Left ventricle myocardium superior (tissue), 1 donor: ENCODE measurements at places on chromosomes 2 and 18. TPM values are rescaled to one million over a fixed set of nuclear protein-coding genes. Genes with fewer than 3 reads are reported as not detected.
A peak's percentile ranks its signal among the peaks of the same experiment; 100 is the strongest.

- DNase-seq, result no peak
Measured at GRCh38 chr18:74257083-74257482, 34.7 kb downstream of the CYB5A start.

DNA sequence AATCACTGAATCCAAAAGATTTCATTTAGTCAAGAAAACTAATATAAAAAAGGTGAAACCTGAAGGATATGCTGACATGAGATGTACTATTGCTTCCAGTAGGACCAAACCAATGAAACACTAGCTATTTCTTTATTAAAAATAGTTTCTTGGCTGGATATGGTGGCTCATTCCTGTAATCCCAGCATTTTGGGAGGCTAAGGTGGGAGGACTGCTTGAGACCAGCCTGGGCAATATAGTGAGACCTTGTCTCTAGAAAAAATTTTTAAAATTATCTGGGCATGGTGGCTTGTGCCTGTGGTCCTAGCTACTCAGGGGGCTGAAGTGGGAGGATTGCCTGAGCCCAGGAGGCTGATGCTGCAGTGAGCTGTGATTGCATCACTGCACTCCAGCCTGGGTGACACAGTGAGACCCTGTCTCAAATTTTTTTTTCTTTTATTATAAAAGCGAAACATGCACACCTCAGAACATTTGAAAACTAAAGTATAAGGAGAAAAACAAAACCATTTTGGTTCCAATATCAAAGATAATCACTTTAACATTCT, 266.2 kb downstream of the TGIF1 start:
- DNase-seq, result no peak

- DNase-seq, result no peak
Measured at GRCh38 chr18:11960743-11961380, 20.4 kb upstream of the IMPA2 start.

GRCh38 chr2:190947141-190947540, 66.5 kb downstream of the GLS start:
- no peak for DNase-seq

- no peak for DNase-seq
Measured at GRCh38 chr2:226971084-226971483, 135.2 kb downstream of the RHBDD1 start.

- DNase-seq, result no peak
Measured at GRCh38 chr2:159209341-159210306, 76.9 kb downstream of the WDSUB1 start.

GRCh38 chr18:64614446-64614845, 465.6 kb upstream of the LINC00305 start:
- no peak for DNase-seq

DNA sequence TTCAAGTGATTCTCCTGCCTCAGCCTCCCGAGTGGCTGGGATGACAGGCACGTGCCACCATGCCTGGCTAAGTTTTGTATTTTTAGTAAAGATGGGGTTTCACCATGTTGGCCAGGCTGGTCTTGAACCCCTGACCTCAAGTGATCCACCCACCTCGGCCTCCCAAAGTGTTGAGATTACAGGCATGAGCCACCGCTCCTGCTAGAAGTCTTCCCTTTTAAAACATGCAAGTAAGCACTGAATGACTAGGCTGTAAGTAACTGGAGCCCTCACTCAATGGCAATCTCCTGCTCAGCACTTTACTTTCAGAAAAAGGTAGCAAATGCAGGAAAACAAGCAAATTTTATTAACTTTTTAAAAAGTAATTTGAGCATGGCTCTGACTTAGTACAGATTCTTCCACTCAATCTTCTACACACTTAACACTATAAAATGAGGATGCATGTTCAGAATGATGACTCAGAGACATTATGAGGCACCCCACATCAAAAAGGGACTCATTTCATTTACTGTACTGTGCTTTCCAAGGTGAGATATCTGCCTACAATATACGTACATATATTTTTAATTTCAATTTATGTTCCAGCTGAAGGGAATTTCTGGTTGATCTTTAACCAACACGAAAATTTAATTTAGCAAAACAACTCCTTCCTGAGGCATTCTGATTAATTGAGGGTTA, 6.6 kb upstream of the NCK2 start:
- DNase-seq, result no peak

DNA sequence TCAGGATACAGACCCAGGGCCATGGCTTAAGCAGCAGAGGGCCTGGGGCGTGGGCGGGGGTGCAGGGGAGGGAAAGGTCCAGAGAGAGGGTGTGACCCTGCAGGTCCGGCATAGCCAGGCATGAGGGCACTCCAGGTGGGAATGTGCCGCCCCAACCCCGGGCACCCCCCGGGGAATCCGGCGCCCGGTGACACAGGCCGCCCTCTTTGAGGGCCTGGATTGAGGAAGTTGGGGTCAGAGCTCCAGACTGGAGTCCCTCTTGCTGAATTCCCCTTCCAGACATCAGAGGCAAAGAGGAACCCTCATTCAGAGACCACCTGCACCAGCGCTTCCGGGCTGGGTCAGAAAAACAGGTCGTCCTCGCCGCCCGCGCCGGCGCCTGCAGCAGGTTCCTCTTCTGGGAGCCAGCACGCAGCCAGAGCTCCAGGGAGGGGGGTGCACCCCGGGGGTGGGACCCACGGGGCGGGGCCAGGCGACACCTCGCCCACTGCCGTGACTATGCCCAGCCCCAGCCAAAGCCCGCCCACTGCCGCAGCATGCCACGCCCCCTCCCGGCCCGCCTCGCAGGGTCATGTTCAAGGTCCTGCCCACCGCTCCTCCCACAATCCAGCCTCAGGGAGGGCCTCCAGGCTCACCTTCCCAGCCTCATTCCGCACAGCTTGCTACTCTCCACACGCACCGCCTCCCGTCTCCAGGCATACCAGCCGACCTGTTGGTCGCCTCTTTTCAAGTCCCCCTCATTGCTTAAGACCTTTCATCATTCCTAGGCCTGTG, 98.3 kb upstream of the ID2 start:
- DNase-seq, result peak; percentile 97

GRCh38 chr2:201906777-201907562, 100.6 kb downstream of the CDK15 start:
- peak; percentile 37 for DNase-seq

GRCh38 chr2:11748018-11748860, 1.8 kb downstream of the LPIN1 start:
- no peak for DNase-seq

DNA sequence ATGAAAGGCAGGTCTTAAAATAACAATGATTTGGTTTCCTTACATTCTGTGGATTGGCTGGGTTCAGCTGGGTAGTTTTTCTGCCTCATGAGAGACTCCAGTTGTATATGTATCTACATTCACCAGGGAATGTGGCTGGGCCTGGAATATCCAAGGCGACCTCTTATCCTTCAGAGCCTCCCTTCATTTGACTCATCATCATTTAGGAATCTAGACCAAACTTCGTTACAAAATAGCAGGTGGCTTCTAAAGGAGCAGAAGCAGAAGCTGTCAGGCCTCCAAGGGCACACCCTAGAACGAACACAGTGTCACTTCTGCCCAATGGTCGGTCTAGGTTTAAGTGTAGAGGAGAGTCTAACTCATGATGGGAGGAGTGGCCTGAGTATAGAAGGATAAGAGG, 204.2 kb downstream of the EN1 start:
- DNase-seq, result no peak

DNA sequence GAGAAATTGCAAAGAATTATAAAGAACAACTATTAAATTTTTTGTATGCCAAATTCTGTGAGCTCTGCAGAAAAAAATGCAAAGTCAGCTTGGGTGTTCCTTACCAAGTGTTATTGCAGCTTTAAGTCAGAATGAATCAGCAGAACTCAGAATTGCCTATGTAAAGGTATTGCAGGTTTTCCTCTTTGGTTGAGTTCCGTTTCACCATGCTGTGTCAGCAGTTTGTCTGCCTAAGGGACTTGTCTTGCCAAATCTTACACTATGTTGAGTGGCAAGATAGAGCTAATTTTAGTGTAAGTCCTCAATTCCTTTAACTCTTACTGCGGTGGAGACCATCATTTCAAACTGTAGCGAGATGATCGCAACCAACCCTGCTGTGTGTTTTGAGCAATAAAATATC, 38.8 kb downstream of the ADAM23 start:
- DNase-seq, result no peak

- DNase-seq, result no peak
Measured at GRCh38 chr2:160566717-160567116, 73.1 kb upstream of the RBMS1 start.

DNA sequence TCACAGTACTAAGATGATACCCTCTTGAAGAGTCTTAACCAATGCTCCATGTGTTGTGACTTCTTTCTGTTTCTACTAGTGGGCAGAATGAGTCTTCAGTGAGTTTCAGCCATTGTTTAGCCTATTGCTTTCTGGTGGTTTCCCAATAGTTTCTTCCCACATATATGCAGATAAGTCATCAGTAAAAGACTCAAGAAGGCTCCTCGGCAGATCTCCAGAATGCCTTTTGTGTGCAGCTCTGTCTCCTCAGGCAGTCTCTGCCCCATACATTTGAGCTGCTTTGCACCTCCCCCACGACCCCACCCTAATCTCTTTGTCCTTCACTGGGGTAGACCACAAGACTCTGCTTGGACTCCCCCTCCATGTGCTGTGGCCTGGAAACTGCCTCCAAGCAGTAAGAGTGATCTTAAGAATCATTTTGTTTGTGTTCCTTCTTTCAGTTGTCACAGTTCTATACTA, 71.6 kb upstream of the CHRNA1 start:
- DNase-seq, result no peak

DNA sequence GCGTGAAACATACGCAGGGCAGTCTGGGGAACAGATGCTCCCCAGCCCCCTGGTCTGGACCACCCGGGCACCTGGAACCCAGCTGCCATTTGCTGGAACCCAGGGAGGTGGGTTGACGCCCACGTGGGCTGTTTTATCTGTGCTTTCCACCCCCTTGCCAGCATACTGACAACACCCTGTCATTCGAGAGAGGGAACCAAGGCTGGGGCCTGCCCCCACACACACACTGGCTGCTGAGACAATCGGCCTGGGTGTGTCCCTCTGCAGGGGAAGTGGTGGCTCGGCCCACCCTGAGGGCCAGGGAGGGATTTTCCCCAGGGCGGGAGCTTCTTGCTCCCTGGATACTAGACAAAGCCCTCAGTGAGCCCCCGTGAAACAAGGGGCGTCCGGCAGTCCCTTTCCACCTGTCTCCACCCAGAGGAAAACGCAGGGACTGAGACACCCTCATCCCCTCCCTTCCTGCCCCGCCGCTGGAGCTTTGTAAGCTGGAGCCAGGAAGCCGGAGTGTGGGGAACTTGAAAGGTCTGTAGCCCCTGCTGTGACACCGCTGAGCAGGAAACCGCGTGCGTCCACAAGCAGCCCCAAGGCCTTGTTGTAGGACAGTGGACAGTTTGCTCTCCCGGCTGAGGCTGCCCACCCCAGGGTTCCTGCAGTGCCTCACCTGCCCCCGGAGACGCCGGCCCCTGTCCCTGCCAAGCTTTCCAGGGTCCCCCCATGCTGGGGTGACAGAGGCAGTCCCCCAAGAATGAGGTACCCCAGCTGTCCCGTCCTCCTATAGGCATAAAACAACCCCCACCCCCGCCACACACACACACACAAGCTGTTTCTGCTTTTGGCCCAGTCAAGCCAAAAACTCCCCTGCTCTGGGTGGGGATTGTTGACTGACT, 14.1 kb upstream of the KLF11 start:
- peak; percentile 78 for DNase-seq

- no peak for DNase-seq
Measured at GRCh38 chr2:76679025-76679396, 843.2 kb downstream of the LRRTM4 start.

DNA sequence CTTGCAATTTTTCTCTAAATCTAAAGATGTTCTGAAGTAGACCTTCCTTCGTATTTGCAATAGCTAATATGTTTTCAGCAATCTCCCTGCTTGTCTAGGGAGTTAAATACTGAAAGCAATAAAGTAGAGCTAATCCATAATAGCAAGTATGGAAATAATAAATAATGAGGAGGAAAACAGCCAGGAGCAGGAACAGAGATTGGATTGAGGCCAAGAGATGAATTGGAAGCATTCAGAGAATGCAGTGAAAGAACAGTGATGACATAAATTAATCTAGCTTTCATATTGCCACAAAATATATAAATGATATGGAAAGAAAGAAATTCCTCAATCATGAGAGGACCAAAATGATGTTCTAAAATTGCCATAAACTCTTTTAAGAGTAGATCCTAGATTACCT, 679.7 kb downstream of the METTL4 start:
- no peak for DNase-seq

DNA sequence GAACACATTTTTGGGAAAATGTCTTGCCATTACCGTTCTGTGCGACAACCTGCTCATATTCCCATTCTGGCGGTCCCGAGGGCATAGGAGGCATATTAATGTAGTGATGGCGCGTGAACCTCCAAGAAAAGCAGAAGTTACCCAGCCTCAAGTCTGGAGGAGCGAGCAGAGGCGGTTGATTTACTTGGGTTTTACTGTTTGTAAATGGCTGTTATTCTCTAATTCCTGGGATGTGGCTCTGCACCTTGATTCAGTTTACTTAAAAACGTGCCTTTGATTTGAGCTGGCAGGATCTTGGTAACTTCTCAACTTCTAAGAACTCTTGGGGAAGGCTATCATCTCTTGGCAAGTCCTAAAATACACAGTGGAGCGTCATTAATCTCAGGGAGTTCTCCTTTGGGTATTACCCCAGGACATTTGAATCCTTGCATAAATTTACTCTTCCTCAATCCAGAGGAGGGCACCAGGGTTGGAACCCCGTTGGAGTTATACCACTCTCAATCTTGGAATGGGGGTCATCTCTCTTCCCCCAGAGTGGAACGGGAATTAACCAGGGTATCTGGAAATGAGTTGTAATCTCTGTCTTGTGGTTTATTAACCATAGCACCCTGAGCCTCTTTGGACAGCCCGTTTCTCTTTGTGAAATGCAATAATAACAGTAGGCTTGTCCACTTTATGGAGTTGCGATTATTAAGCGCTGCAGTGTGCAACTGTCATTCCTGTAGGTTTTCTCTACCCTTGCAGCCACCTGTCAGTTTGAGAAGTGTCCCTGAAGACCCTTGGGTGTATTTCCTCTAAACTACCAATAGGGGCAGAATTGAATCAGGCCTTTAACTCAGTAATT, 2.1 kb downstream of the HK2 start:
- no peak for DNase-seq

DNA sequence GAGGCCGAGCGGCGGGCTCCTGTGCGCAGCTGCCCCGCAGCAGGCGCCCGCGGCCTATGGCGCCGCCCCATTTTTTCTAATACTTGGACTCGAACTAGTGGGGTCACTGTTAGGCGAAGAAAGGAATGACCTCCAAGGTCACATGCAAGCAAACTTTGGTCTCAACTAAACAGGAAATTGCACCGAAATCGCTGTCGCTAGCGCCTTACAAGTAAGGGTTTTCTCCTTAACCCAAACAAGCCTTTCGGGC, 339 bp downstream of the ACAA2 start:
- peak; percentile 67 for DNase-seq

Gene SP5
- 0.12 TPM for total RNA-seq

Gene CHMP3
- total RNA-seq, result 184 TPM

Gene CRYGD
- total RNA-seq, result not detected

Gene RAB27B
- total RNA-seq, result 0.10 TPM

Gene ANTXR1
- total RNA-seq, result 28.9 TPM

Gene SERPINB10
- total RNA-seq, result not detected

Gene CCL20
- not detected for total RNA-seq

Gene DNAJC5G
- 2.1 TPM for total RNA-seq
